ENCODE measurements at places on chromosomes 2 and 18.

GRCh38 chr2:197079414-197079813 is 152.9 kb upstream of the PGAP1 start:
- DNase-seq: no peak

DNA sequence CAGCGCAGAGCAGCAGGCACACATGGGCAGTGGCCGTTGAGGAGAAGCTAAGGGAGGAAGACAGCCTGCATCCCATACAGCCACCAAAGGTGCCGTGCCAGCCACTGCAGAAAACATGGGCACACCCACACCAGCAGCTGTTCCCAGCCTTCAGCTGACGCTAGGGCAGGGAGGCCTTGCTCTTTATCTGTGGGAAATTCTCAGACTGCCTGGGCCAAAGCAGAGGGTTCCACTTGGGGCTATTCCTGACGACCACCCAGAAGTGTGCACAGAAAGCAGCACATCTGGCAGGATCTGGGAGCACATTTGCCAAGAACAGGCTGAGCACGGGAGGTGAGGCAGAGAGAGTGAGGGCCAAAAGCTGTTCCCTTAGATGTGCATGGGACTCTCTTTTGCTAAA is 101.3 kb upstream of the SOX11 start:
- DNase-seq: no peak

GRCh38 chr2:8592736-8593135 is 89.1 kb upstream of the ID2 start:
- DNase-seq: no peak

GRCh38 chr2:160224060-160224459 is 24.0 kb upstream of the ITGB6 start:
- DNase-seq: no peak

DNA sequence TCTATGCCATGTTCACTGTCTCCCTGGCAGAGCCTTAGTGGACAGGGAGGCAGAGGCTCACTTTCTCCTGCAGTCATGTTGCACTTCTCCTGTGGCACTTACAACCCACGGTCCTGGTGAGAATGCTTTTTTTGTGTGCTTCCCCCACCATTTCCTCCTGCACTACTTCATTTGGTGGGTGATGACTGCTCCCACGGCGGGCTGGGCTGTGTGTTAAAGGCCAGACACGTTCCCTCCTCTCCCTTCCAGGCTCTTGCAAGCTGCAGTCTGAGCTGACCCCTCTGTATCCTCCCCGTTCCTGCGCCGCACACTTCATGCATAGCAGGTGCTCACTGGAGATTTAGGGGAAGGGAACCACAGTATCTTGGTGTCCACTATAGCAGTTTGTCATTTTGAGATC is 170.5 kb downstream of the CELF4 start:
- DNase-seq: no peak

- DNase-seq: no peak
Observed at GRCh38 chr2:237643582-237644380, 16.4 kb downstream of the LRRFIP1 start.

DNA sequence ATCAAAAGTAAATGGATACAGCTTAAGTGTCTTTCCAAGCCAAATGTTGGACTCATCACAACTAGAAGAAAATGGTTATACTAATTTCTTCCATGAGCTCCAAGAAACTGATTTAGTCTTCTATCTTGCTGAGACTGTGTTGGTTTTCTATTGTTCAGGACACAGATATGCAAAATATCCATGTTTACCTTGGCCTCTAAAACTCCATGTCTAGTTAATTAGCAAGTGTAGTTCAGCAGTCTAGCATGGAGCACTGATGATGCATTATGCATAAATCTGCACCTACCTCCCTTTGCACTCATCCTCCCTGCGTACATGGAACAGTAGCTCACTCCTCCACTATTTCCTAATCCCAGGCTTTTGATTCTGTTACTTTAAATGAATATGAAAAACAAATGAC is 731.4 kb upstream of the CHAC2 start:
- DNase-seq: no peak

- no peak for DNase-seq
Observed at GRCh38 chr2:197793456-197793855, 8.3 kb upstream of the BOLL start.

DNA sequence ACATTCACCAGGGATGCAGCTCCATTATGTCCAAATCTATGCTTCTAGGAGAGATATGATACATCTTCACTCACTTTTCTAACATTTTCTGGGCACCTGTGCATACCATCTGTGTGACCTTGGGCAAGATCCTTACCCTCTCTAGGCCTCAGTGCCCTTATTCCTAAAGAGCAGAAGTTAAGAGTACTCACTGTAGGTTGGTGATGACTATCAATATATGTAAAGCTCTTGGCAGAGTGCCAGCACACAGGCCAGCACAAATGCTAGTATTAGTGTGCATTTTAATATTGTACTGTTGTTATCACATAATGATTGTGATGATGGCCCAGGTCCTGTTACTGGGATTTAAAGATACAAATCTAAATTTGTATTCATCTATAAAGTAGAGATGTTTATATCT is 199.2 kb downstream of the RAD51AP2 start:
- no peak for DNase-seq

- peak; percentile 22 for DNase-seq
Observed at GRCh38 chr2:219611866-219612576, 14.4 kb downstream of the STK11IP start.

- no peak for DNase-seq
Observed at GRCh38 chr2:138777996-138778395, 2.2 kb downstream of the NXPH2 start.

GRCh38 chr2:140410695-140411094 is 1630.5 kb upstream of the NXPH2 start:
- DNase-seq: no peak

GRCh38 chr2:218748741-218749441 is 33.1 kb upstream of the CYP27A1 start:
- no peak for DNase-seq

DNA sequence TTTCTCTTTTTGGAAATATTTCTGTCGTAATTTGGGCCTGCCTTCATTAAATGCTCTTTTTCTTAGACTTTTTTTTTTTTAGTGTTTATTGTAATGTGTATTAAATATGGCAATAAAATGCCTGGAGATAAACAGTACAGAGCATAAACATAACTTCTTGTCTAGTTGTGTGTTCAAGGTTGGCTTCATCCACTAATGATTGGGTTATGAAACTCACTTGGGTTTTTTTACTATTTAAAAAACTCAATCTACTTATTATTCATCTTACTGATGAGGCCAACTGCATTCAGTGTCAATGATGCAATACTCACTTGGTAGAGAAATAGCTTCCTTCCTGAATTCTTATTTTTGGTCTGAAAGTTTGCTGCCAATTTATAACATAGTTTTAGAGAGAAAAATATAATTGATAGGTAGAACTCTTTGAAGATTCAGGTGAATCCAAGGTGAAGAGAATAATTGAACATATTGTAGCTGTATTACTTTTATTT is 144.2 kb upstream of the NABP1 start:
- no peak for DNase-seq

DNA sequence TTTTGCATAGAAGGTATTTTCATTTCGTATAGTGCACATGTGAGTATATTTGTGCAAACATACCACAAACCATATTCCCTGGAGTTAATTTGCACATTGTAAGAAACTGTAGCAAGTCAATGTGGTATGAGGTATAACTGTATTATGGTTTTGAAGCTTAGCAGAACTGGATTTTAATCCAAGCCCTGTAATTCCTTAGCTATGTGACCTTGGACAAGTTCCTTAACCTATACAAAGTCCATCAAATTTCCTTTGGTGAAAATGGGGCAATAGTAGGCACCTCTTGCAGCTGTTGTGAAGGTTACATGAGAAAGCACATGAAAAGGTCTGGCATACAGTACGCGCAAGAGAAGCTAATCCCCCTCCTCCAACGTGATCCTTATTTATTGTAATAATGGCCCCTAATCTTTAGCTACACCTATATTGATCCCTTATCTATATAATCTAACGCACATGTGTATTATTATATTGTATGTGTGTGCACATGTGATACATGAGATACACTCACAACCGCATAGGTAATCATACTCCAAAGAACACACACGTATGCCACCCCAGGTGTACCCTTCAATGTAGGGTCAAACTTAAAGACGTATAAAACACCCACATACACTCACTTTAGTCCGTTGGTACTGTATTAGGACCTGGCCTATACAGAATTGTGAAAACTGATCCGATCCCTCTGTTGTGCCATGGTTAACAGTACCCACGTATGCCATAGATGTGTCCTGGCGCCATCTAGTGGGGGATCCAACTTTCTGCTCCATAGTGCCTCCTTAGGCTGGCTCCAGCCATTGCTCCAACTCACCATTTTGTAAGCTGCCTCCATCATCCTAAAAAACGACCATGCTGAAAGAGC is 402.9 kb upstream of the SLC14A2 start:
- peak; percentile 73 for DNase-seq

- no peak for DNase-seq
Observed at GRCh38 chr2:168802859-168803725, 655 bp downstream of the NOSTRIN start.

DNA sequence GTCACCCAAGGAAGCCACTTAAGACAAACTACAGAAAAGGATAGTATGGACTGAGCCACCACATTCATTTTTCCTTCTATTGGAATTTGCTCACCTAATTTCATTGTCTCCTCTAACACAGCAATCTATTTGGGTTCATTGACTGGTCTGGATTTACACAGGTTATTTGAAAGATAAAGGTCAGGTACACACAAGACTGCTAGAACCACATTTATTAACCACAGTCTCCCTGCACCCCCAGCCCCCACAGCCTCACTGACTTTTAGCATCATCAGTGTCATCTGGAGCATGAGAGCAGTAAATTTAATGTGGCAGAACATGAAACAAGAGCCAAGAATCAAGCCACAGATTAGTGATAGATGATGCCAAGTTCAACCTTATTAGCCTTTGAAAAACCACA is 226.9 kb upstream of the GYPC start:
- DNase-seq: no peak

DNA sequence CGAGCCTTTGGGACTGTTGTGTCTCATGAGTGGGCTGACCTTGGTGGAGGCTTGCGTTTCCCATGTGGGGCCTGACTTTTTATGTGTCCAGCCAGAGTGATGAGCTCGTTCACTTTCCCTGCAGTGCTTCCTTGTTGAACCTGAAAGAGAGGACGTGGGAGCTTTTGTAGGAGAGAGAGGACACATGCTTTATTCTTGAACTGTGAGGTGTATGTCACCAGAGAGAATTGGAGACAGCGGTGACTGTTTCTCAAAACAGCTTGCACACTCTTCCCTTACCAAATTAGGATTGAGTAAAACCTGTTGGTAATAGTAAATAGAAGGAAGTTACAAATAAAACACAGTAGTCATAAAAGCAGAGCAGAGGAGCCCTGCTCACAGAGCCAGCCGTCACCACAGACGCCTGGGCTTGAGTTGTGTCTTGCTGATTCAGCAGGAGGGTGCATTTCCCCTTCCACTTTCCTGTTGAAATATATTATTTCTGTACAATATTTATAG is 60.7 kb downstream of the INPP4A start:
- no peak for DNase-seq

DNA sequence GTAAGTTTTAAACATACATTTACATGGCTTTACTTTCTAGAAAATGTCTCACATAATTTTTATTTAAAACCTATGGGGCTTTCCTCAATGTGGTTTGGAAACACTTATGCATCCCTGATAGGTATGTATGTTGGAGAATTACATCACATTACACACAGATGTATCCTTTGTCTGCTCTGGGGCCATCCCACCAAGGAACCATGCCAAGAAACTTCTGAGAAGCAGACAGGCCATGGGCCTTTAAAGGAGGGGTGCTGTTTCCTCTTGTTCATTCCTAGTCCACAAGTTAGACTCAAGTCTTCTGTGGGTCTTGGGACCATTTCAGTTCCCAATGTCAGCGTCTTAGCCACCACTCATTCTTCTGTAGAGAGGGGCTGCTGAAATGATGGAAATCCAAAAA is 162.0 kb upstream of the SETBP1 start:
- no peak for DNase-seq

GRCh38 chr2:46521215-46521683 is 41.9 kb downstream of the TMEM247 start:
- no peak for DNase-seq

DNA sequence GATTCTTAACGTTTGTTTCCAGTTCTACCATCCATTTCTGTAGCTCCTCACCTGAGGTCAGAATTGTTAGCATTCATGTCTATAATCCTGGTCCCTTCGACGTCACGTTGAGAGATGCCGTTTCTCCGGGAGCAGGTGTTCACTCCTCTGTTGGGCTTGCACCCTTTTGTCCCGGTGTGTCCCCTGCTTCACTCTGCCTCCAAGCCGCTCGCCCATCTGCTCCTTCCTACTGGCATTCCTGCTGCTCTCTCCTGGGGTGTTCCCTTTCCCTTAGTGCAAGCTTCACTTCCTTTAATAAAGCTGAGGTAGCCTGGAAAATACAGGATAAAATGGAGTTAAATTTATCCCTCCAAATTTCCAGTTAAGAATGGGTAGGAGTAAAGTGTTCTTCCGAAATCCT is 61.9 kb upstream of the CABYR start:
- DNase-seq: no peak

DNA sequence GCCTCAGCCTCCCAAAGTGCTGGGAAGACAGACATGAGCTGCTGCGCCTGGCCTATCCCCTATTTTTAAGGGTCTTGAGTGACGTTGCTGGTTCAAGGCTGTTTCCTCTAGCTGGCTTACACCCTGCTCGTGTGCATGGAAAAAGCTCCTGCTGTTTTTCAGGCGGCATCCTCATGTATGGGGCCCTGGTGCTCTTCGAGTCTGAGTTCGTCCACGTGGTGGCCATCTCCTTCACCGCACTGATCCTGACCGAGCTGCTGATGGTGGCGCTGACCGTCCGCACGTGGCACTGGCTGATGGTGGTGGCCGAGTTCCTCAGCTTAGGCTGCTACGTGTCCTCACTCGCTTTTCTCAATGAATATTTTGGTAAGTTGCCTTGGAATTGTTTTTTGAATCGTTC is 22.0 kb upstream of the NFATC1 start:
- no peak for DNase-seq

GRCh38 chr2:99488539-99489062 is 1.2 kb downstream of the REV1 start:
- peak; percentile 20 for DNase-seq

DNA sequence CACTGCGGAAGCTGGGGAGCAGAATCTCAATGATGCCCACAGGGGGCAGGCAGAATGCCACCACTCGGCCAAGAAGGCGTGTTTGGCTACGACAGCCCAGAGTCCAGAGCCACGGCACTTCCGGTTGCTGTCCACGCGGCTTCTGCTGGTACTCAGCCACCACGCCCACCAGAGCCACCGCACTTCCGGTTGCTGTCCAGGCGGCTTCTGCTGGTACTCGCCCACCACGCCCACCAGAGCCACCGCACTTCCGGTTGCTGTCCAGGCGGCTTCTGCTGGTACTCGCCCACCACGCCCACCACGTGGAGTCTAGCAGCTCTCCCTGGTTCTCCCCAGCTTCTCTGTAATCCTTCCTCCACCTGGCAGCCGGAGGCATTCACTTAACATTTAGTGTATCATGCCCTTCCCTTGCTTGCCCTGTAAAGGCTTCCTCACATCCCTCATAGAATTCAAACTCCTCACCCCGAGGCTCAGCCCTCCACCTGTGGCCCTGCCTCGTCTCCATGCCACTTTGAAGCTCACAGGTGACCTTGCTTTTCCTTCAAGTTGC is 40.1 kb upstream of the APCDD1 start:
- no peak for DNase-seq

- DNase-seq: no peak
Observed at GRCh38 chr2:68403199-68403644, 38.1 kb downstream of the PLEK start.

- DNase-seq: no peak
Observed at GRCh38 chr2:166881177-166881576, 7.1 kb upstream of the XIRP2 start.

GRCh38 chr2:138245310-138245709 is 256.3 kb upstream of the SPOPL start:
- DNase-seq: no peak

Data from Jurkat, Clone E6-1 (cell line).